ENCODE measurements at places on chromosomes 1 and 21. TPM values are rescaled to one million over a fixed set of nuclear protein-coding genes. Genes with fewer than 3 reads are reported as not detected.

GRCh38 chr1:48000883-48001282 lies 3.7 kb upstream of the TRABD2B start:
- no peak for DNase-seq

GRCh38 chr1:177561436-177561835 lies 390.7 kb downstream of the BRINP2 start:
- DNase-seq = no peak

The S100A14 gene
- polyA plus RNA-seq = 1.1 TPM

- DNase-seq = no peak
These were observed 224.8 kb downstream of the SIPA1L2 start for GRCh38 chr1:232404981-232405731.

The UBXN10 gene
- 0.08 TPM for polyA plus RNA-seq

DNA sequence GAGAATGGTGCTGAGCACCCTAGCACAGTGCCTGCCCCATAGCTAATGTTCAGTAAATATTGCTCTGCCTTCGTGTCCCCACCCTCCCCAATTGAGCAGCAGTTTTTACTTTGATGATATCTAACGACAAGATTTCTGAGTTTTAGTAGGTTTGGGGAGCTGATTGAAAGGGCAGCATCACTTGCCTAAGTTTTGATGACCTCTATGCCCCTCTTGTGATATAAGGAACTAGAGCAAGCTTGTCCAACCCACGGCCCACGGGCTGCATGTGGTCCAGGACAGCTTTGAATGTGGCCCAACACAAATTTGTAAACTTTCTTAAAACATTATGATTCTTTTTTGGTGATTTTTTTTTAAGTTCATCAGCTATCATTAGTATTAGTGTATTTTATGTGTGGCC lies 1.6 kb downstream of the CNIH4 start:
- DNase-seq = no peak

DNA sequence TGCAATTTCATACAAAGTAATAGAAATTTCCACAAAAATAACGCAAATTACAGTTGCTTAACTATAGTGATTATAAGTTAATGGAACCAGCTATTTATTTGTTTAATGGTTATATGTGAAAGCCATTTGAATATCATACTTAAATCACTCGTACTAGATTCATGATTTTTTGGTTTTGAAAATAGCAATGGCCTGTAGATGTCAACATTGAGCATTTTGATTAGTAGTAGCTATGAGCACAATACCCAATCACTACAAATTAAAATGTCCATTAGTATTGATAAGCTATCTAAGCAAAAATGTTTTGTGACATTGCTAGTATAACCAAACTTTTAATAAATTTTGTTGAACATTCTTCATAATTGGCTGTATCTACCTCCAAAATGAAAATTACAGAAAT lies 10.0 kb downstream of the COL24A1 start:
- DNase-seq = no peak

GRCh38 chr1:218048828-218049420 lies 236.2 kb upstream of the RRP15 start:
- no peak for DNase-seq

- DNase-seq = no peak
These were observed 12.8 kb upstream of the ADAR start for GRCh38 chr1:154620751-154621150.

Data from hindlimb muscle (tissue), 1 donor.